Smooth muscle cell of bladder (primary cell): ENCODE measurements at places on chromosomes 2 and 18. TPM values are rescaled to one million over a fixed set of nuclear protein-coding genes. Genes with fewer than 3 reads are reported as not detected.

The GREB1L gene
- total RNA-seq = 0.09 TPM in 1 of 2 replicates, not detected in the other

The SGO2 gene
- 2.1 TPM in 2 replicates for total RNA-seq

The PLA2R1 gene
- total RNA-seq = 7.5 and 10.0 TPM in 2 replicates

The OTOS gene
- not detected in 2 replicates for total RNA-seq

The STPG4 gene
- 0.28 and 0.37 TPM in 2 replicates for total RNA-seq

The ANKRD36 gene
- total RNA-seq = 18.8 and 19.5 TPM in 2 replicates

The TSPYL6 gene
- total RNA-seq = not detected in 2 replicates

The IL1R2 gene
- total RNA-seq = 1.1 and 1.7 TPM in 2 replicates

The ITPRIPL1 gene
- 0.43 and 0.74 TPM in 2 replicates for total RNA-seq

The GAD1 gene
- total RNA-seq = 0.09 and 0.28 TPM in 2 replicates

The CRACDL gene
- under 0.01 TPM in 1 of 2 replicates, not detected in the other for total RNA-seq

The ATF2 gene
- total RNA-seq = 35.8 and 39.8 TPM in 2 replicates

The KIAA1328 gene
- total RNA-seq = 3.1 and 3.2 TPM in 2 replicates

The LRRC30 gene
- not detected in 2 replicates for total RNA-seq

The COA5 gene
- total RNA-seq = 39.7 and 41.9 TPM in 2 replicates

The CPO gene
- 0.09 TPM in 1 of 2 replicates, not detected in the other for total RNA-seq

The UGT1A1 gene
- total RNA-seq = not detected in 2 replicates

The NMUR1 gene
- total RNA-seq = not detected in 2 replicates

The UGT1A6 gene
- total RNA-seq = 0.09 and 0.28 TPM in 2 replicates

The COBLL1 gene
- total RNA-seq = 4.4 and 8.0 TPM in 2 replicates

The CMPK2 gene
- 0.37 and 0.43 TPM in 2 replicates for total RNA-seq

The SERPINB11 gene
- total RNA-seq = not detected in 2 replicates

The SALL3 gene
- total RNA-seq = not detected in 2 replicates

The EPB41L3 gene
- 10.1 and 30.4 TPM in 2 replicates for total RNA-seq

The OSBPL6 gene
- 1.1 and 1.4 TPM in 2 replicates for total RNA-seq

The CYP1B1 gene
- total RNA-seq = 23.0 and 62.7 TPM in 2 replicates

The BCL11A gene
- total RNA-seq = 0.14 TPM in 1 of 2 replicates, not detected in the other

The TMEM163 gene
- total RNA-seq = not detected in 2 replicates

The CNGA3 gene
- under 0.01 TPM in 1 of 2 replicates, not detected in the other for total RNA-seq

The BOLL gene
- total RNA-seq = not detected in 2 replicates

The PLB1 gene
- 1.00 and 1.4 TPM in 2 replicates for total RNA-seq

The LONRF2 gene
- total RNA-seq = 0.28 TPM in 2 replicates

The SNX17 gene
- 138 and 143 TPM in 2 replicates for total RNA-seq

The ARHGEF33 gene
- total RNA-seq = 0.57 and 0.74 TPM in 2 replicates

The TOGARAM2 gene
- 0.14 and 0.37 TPM in 2 replicates for total RNA-seq

The RASGRP3 gene
- 0.71 and 1.2 TPM in 2 replicates for total RNA-seq

The CRYGC gene
- total RNA-seq = not detected in 2 replicates

The DLX1 gene
- total RNA-seq = not detected in 2 replicates

The PLEKHB2 gene
- 53.8 and 60.0 TPM in 2 replicates for total RNA-seq

The ITGB6 gene
- total RNA-seq = not detected in 2 replicates

The ATOH8 gene
- 29.3 and 72.5 TPM in 2 replicates for total RNA-seq

The CCBE1 gene
- 16.6 and 21.7 TPM in 2 replicates for total RNA-seq

The PRSS56 gene
- total RNA-seq = not detected in 2 replicates

The GPR75 gene
- total RNA-seq = 0.71 and 0.74 TPM in 2 replicates

The INSIG2 gene
- 6.1 and 10.7 TPM in 2 replicates for total RNA-seq

The PRKAG3 gene
- total RNA-seq = not detected in 2 replicates

The ADD2 gene
- total RNA-seq = 0.37 TPM in 1 of 2 replicates, not detected in the other

The ZFP36L2 gene
- total RNA-seq = 4.3 and 5.5 TPM in 2 replicates

The RAB10 gene
- total RNA-seq = 96.7 and 131 TPM in 2 replicates

The KCNIP3 gene
- 0.57 and 1.0 TPM in 2 replicates for total RNA-seq

The PTPRN gene
- 6.4 and 57.0 TPM in 2 replicates for total RNA-seq

The THADA gene
- 26.3 and 34.8 TPM in 2 replicates for total RNA-seq

The FEV gene
- not detected in 2 replicates for total RNA-seq

The ABCG8 gene
- not detected in 2 replicates for total RNA-seq

The IL36RN gene
- total RNA-seq = 0.09 TPM in 1 of 2 replicates, not detected in the other

The TNFRSF11A gene
- total RNA-seq = 0.09 and 0.14 TPM in 2 replicates
